Kidney (tissue), 22 donors: ENCODE measurements at places on chromosomes 2 and 18.

DNA sequence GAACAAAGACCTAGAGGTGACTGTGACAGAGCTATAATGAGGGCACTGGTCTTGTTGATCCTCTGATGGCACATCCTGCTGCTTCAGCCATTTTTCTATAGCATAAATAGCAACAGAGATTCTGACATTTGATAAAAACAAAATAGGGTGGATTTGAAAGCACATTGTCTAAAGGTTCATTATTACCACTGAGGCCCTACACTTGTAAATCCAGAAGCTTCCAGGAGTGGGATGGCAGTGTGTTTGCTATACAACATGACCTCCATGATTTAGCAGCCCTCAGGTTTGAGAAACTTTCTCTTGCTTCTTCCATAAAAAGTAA is 93.2 kb upstream of the CD302 start:
- no peak for DNase-seq

DNA sequence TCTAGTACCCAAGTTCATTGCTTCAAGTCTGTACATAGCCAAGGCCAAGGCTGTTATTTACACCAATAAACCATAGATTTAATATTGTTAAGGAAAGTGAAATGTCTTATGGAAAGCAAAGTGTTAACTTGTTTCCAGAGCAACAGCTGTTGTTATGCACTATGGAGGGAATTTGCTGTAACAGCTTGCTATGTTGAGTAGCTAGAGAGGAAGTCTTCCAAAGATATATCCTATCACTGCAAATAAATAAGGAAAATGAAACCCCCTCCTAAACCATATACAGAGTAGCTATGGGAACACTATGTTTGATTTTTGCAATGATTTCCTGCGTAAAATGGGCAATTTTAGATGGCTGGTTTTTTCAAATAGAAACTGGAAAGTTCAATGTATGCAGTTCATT is 21.1 kb downstream of the TMEM182 start:
- DNase-seq = no peak

DNA sequence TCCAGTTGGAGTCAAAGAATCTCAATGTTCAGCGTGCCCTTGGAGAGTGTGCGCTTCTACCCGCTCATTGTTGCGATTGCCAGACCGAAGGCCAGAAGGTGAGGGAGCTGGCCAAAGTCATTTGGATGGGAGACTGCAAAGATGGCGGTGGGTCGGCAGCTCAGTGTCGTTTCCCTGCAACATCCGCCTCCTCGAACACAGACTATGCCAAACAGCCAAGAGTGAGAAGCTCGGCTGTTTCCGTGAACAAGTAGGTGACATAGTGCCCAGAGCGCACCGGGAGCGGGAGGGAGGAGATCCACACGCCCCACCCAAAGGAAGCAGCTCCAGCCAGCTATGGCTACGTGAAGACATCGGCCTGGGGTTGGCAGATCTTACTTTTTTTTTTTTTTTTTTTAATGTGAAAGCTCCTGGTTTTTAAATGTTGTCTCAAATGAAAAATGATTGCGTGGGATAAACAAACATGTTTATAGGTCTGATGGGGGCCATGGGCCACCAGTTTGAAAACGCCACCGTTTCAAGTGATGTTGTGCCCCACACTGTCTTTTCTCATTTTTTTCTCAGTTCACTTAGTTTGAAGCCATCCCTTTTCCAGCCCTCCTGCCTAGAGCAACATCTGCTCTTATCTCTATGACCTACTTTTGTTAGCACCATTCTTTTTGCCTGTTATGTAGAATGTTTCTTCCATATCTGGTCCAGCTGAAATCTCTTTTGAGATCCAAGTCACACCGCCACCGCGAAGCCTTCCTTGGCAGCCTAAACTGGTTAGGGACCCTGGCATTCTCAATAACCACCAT is 682.4 kb downstream of the RNF144A start:
- no peak for DNase-seq

DNA sequence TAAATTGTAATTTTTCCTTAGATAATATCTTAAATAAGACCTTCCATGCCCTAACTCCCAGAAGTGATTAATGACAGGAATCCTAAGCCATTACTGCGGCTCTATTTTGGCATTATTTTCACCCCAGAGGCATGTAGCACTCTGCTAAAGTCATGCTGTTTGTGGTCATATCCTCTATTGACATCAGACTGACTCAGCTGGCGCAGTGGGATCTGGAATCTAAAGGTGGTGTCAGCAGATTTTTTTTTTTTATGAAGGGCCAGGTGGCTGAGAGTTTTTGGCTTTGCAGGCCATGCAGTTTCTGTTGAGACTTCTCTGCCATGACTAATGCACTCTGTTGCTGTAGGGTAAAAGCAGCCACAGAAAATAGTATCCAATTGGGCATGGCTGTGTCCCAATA is 64.1 kb upstream of the ACVR1C start:
- DNase-seq = no peak

- DNase-seq = no peak
These were observed 566.4 kb upstream of the ID2 start for GRCh38 chr2:8115456-8115855.

GRCh38 chr2:75632091-75632701 is 14.4 kb upstream of the MRPL19 start:
- no peak for DNase-seq

DNA sequence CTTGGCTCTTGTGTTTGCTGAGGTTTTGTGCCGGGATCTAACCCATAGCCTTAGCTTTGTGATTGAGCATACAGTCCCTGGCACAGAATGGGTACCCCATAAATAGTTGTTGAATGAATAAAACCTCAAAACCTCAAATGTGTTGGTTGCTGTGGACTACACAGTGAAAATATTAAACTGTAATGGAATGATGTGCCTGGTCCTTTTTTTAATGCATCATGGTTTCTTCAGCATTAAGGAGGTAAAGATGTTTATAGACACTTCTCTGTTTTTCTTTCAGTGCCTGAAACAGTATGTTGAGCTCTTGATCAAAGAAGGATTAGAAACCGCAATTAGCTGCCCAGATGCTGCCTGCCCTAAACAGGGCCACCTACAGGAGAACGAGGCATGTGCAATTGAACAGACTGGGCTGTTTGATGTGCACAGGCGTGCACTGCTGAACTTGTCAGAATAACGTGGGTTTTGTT is 97.0 kb downstream of the RNF144A start:
- peak; percentile 68 for DNase-seq

GRCh38 chr2:237320801-237321560 is 93.0 kb downstream of the COL6A3 start:
- DNase-seq = no peak

- DNase-seq = no peak
These were observed 102.3 kb upstream of the ODC1 start for GRCh38 chr2:10550206-10551001.

DNA sequence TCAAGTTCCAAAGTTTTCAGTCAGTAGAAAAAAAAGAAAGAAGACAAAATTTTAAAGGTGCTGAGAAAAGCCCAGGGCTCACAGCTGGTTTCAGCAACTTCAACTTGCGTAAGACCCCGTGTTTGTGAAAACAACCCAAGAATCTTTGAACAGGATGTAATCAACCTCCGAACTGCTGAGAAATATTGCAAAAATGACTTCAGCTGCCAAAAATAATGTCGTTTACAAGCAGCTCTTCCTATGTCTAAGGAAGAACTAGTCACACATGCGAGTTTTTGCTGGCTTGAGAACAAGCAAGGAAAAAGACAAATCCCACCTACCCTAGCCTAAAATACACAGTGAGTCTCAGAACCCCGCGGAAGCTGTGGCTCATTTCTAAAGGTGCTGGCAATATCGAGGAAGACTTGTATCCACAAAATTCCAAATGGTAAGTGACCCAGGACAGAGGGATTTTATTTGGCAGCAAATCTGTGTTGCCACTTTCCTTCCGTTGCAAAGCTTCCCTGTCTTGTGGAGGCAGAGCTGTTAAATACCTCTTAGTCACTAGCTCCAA is 59.8 kb upstream of the SLC8A1 start:
- DNase-seq = no peak

DNA sequence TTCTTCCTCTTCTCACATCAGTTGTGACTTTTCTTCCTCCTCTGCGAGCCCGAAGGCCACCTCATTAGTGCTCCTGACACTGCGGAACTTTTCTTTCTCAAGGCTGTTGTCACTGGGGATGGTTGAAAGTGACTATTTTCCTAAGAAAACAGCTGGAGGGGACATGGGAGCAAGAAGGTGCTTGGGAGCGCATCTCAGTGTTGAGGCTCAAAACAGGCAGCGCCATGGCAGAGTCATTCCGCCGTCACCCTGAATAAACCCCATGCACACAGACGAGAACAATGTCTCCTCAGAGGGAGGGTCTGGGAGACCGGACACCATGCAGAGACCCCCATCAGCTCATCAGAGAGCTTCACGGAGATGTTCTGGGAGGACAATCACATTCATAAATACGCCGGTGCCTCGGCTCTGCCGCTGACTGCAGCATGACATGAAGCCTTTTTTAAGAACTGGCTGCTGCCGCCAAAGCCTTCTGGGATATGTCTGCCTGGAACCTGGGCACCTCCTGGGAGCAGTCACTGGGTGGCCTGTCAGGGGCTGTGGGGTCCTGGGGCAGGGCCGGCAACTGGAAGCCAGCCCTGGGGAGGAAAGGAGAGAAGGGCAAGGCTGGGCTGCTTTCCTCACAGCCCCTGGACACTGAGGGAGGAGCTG is 19.2 kb downstream of the ATOH8 start:
- no peak for DNase-seq

GRCh38 chr2:33160191-33160590 is 213.4 kb downstream of the LTBP1 start:
- no peak for DNase-seq

GRCh38 chr2:101983486-101983885 is 8.3 kb upstream of the IL1R2 start:
- DNase-seq = no peak

GRCh38 chr18:7273301-7273921 is 42.5 kb downstream of the LRRC30 start:
- DNase-seq = peak; percentile 91

- peak; percentile 60 for DNase-seq
These were observed 37.1 kb downstream of the CENPO start for GRCh38 chr2:24830351-24830750.

- no peak for DNase-seq
These were observed 1109.7 kb downstream of the LRP1B start for GRCh38 chr2:141021109-141021508.

GRCh38 chr2:32732912-32733472 is 105.1 kb downstream of the TTC27 start:
- no peak for DNase-seq

- DNase-seq = no peak
These were observed 74.8 kb upstream of the FAM98A start for GRCh38 chr2:33673937-33674336.

- DNase-seq = no peak
These were observed 2.7 kb downstream of the STK16 start for GRCh38 chr2:219247678-219248642.

DNA sequence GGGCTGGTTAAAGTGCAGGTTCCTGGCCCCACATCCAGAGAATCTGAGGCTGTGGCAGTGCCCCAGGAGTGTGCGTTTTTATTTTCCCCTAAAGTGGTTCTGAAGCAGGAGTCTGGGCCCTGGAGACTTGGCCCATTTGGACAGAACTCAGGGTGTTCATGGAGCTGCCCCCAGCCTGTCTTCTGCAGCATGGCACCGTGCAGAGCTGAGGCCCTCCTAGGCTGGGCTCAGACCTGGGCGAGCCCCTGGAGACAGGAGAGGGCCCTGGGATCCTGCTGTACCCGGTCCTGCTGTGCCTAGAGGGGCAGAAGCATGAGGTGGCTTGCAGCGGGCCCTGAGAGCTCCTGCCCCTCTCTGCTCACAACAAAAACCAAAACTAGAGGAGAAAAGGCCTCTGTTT is 58.8 kb upstream of the B3GNT7 start:
- DNase-seq = peak; percentile 20

DNA sequence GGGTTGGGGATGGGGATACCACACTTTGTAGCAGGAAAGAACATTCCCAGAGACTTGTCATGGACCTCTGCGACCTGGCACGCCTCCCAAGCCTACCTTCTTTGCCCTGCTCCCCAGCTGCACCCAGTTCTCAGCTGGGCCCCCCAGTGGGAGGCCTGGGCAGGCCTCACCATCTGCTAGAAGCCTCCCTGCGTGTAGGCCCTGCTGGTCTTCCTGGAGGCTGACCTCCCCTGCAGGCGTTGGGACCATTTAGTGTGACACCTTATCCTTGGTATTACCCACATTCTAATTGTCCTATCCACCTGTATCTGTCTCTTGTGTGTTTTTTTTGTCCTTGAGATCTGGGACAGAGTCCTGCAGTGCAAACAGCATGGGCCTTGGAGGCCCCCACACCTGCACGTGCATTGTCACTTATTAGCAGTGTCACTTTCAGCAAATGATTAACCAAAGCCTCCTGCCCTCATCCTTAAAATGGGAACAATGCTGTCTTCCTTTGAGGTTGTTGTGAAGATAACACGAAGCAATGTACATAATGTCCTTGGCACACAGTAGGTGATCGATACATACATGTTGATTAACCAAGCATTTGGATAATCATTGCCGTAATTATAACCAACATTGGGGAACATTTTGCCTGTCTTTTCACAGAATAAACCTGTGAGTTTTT is 77.2 kb downstream of the LIPG start:
- DNase-seq = no peak

- no peak for DNase-seq
These were observed 251.3 kb downstream of the PARD3B start for GRCh38 chr2:204796581-204796980.

DNA sequence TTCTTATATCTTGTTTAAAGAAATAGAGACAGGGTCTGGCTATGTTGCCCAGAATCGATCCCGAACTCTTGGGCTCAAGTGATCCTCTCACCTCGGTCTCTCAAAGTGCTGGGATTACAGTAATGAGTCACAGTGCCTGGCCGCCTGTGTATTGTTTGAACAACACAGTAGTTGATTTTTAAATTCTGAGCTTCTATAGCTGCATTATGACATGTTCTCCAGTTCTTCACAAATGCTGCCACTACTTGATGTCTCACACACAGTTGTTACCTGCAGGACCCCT is 7.7 kb upstream of the RHOB start:
- DNase-seq = no peak

GRCh38 chr18:63736876-63737275 is 34.1 kb downstream of the SERPINB11 start:
- DNase-seq = no peak

GRCh38 chr18:76399613-76400391 is 95.2 kb downstream of the ZNF516 start:
- DNase-seq = no peak

DNA sequence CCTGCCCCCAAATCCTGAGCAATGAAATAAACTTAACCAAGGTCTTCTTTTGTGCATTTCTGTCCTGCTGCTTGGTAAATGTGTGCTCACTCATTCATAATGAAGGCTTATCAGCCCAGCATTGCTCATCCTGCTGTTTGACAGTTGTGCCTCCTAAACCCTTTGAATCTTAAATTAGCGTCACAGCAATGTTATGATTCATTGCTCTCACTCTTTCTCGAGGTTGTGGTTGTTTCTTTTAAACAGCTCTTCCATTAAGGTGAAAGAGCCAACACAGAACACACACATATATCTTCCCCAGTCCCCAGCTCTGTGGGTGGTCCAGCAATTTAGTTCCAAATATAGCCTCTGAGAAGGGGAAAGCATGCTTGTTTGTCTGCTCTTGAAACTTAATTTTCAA is 84.0 kb downstream of the EVA1A start:
- no peak for DNase-seq

DNA sequence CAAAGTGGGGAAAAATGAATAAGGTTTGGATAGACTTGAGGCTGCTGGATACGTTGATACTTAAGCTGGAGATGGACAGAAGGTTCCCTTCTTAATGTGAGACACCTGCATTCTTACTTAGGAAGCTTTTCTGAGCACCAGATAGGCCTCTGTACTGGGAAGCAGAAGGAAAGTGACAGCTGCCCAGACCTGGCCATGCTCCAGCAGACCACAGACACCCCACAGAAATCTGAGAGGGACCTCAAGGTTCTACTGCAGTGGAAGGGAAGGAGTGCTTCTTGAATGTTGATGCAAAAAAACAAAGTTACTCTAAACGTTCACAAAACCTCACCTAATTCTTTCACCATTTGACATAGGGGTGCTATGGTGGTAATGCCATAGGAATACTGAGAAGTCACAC is 642.1 kb upstream of the ID2 start:
- DNase-seq = no peak
